COR-L47 (cell line): ENCODE measurements at places on chromosomes 1 and 21.

DNA sequence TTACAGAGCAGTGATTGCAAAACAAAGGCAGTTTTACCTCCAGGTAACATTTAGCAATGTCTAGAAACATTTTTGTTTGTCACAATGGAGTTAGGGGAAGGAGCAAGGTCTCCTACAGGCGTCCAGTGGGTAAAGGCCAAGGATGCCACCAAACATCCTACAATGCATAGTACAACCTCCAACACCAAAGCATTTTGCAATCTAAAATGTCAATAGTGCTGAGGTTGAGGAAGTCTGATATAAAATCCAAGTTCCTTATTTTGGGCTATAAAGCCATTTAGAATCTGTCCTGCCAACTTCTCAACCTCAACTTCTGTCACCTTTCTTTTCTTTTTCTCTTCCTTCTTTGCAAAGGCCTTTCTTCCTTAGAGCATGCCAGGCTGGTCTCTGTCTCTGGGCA lies 111.2 kb downstream of the FASLG start:
- no peak for DNase-seq

GRCh38 chr1:27960762-27961645 lies 1.2 kb downstream of the XKR8 start:
- DNase-seq, result no peak

- DNase-seq, result no peak
These were observed 22.0 kb downstream of the FOXO6 start for GRCh38 chr1:41383094-41383852.

DNA sequence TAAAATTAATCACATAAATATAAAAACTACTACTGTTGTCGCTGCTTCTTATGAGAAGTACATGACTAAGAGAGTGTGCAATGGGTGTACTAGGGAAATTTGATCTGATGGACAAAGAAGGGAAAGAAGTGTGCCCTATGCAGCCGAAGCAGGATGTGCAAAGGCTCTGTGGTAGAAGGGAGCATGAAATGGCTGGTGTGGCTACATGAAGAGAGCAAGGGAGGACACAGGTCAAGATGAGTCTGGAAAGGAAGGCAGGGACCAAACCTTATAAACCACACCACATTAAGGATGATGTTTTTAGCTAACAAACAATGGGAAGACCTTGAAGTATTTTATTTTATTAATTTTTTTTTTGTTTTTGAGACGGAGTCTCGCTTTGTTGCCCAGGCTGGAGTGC lies 20.0 kb downstream of the MAB21L3 start:
- DNase-seq, result no peak

DNA sequence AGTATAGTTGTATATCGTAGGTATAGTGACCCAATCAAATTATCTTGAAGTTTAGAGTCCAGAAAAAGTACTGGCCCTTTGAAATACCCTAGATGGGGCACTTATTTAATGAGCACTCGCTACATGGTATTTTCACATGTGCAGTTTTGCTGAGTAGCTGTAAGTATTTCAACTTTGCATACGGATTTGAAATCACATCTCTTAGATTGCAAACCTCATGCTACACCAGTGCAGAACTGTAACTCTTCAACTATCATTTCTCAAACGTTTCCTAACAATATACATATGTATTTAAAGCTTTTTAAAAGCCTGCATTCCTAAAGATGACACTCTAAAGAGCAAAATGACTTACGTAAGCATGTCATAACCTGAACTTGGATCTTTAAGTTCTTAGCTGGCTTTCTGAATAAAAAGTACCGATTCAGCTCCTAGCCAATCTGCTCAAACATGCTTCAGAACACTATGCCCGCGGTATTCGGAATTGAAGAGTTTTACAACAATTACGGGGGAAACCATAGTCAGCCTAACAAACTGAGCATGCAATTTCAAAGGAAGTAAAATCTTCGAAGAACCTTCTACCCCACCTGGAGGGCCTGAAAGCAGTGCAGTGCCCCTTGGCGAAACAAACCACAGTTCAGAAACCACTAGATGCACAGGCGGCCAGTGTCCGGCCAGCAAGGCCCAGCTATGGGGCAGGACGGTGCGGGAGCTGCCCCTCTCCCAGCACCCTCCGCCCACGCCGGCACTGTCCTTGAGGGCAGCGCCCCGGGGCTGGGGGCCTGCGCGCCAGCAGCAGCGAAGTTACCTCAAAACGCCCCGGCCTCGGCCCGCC lies 863 bp downstream of the FH start:
- no peak for DNase-seq

- DNase-seq, result no peak
These were observed 17.4 kb downstream of the IL6R start for GRCh38 chr1:154422521-154422920.

DNA sequence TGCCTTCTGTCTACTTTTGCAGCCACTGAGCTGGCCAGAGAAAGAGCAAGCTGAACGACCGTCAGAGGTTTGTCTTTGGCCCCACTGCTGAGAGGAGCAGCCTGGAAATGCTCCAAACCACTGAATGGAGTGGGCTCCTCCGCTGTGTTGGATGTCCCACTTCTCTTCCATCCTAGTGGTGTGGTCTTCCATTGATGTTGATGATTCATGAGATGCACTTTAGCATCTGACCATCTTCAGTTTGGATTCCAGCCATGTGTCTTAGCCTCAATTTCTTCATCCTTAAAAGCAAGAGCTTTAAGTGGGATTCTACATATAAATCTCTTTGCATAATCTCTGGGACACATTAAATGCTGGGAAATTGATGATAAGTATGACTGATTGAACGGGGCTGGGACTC lies 276.9 kb downstream of the SIPA1L2 start:
- DNase-seq, result no peak

DNA sequence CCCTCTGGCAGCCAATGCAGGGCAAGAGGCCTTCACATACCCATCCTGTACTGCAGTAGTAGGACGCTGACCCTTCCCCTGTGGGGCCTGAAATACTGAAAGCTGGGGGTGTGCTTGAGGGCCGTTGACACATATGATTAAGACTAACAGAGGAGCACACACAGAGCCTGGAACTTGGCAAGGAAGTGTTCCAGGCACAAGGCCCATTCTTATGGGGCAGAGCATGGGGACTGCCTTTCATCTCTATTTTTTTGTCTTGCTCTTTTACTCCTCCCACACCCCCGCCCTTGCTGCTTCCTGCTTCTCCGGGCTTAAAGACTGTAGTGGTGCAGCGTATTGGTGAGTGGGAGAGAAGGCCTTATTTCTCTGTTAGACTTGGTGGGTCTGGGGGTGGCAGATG lies 137.4 kb downstream of the BACH1 start:
- DNase-seq, result no peak

DNA sequence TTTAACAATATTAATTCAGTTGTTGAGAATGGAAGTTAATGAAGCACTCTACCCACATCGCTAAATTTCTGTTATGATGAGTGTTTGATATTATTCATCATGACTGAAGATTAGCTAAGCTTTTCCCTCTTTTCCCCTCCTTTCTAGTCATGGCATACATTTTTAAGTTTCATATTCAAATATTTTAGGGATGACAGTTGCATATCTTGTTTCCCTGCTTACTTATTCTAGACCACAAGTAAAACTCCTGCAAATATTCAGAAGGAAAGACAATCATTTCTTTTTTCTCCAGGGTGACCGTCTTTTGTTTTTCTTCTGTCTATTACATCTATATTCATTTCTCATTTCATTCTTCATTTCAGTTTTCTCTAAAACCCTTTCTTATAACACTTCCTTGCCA lies 906.0 kb downstream of the ADGRL2 start:
- no peak for DNase-seq

- no peak for DNase-seq
These were observed 104.4 kb upstream of the UBE2U start for GRCh38 chr1:64098846-64099582.

GRCh38 chr1:107474877-107475612 lies 334.2 kb downstream of the NTNG1 start:
- no peak for DNase-seq

DNA sequence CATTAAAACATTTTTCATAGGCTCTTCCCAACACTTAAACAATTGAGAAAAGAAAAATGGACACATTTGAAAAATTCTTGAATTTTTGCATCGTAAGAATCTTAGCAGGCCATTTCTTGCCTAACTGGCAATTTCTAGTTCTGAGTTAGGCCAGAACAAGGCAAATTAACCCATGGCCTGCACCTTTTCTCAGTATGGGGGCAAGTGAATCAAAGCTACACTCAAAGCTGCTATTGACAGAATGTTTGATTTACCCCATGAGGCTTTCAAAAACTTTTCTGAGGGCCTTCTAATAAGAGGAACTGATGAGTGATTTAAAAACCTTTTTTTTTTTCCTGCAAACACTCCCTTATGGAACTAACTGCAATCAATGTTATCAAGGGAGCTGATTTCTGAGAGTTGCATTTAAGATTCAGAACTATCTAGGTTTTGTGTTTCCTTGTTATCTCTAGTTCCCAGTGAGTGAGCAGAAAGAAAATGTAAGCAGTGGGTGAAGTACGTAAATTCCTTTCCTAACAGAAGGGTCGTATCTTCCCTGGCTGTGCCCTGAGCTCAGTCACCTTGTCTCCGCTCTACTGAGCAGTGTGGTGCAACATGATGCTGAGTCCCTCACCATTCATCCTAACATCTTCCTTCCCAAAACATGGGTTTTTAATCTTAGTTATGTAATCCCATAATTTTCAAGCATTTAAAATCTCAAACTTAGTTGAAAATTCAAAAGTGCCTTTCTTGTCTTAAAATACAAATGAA lies 353.7 kb downstream of the DPYD start:
- no peak for DNase-seq
